ENCODE measurements at places on chromosomes 1 and 21.

DNA sequence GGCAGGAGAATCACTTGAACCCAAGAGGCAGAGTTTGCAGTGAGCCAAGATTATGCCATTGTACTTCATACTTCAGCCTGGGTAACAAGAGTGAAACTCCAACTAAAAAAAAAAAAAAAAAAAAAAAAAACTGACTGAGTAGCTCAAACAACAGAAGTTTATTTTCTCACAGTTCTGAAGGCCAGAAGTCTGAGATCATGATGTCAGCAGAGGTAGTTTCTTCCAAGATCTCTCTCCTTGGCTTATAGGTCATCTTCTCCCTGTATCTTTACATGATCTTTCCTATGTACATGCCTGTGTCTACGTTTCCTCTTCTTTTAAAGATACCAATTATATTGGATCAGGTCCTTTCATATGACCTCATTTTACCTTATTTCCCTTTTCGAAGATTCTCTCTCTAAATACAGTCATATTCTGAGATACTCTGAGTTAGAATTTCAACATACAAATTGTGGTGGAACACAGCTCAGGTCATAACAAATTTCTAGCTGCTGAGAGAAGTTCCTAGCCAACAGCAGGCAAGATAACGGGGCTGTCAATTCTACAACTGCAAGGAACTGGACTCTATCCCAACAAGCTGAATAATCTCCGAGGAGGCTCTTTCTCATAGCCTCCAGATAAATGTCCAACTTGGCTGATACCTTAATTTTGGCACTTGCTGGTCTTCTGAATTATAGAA lies 187.7 kb upstream of the ADAMTS5 start:
- no peak for DNase-seq

DNA sequence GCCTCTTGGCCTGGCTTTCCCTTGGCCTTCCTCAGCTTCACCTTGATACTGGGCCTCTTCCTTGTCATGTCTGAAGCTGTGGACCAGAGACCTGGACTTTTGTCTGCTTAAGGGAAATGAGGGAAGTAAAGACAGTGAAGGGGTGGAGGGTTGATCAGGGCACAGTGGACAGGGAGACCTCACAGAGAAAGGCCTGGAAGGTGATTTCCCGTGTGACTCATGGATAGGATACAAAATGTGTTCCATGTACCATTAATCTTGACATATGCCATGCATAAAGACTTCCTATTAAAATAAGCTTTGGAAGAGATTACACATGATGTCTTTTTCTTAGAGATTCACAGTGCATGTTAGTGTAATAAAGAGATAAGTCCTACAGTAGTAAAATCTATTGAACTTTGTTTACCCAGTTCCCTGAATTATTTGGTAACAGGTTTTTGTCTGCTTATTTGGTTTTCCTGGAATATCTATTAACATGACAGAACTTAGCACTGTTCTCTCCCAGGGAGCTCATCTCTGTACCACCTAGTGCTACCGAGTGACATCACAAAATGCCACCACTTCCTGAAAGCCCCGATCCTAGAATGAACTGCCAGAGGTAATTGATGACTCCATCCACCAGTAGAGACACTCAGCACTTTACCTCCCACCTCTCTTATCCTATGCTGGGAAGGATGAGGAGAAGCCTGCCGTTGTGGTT lies 22.2 kb downstream of the UBE2T start:
- DNase-seq, result no peak

DNA sequence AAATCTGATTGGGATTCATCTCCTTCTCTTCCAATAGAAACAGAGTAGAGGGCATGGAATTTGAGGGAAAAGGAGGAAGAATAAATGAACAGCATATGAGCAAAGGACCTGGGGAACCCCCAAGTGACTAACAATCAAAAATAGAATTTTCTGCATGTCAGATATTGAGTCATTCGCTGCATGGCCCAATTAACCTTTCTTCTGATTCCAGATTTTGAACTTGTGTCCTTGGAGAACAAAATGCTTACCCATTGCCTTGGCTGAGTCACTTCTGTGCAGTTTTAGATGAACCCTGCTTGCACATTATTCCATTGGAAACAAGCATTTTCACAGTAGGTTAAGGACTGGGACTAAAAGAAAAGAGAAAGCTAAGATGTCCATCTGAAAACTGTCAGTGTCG lies 390.5 kb downstream of the ST6GALNAC3 start:
- peak; percentile 40 for DNase-seq

DNA sequence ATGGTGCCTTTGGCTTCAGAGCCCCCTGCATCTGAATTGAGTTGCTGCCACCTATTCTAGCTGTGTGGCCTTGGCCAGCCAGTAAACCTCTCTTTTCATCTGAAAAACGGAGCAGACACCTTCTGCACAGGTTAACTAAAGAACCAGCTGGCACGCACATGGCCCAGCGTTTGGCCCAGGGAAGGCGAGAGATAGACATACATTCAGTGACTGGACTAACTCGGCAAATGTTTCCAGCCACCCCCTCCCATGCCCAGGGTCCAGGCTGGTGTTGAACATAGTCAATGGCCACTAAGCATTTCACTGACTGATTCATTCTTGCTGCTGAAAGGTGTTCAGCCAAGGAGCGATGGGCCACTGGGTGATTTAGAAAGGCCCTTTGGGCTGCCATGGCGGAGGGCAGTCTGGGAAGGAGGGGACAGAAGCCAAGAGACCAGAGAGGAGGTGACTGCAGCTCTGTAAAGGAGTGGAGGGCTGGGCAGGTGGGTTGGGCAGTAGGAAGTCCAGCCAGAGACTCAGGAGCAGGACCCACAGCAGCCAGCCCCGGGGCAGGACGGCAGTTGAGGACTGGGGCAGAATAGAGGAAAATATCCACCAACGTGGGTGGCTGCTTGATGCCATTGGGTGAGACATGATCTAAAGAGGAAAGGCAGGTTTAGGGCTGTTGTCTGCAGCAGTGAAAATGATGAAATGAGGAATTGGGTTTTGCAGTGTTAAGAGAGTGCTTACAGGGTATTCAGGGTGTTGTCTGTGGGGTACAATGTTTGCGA lies 184.3 kb downstream of the HIVEP3 start:
- no peak for DNase-seq

- no peak for DNase-seq
These were observed 94.3 kb downstream of the KCNJ6 start for GRCh38 chr21:37821786-37822450.

DNA sequence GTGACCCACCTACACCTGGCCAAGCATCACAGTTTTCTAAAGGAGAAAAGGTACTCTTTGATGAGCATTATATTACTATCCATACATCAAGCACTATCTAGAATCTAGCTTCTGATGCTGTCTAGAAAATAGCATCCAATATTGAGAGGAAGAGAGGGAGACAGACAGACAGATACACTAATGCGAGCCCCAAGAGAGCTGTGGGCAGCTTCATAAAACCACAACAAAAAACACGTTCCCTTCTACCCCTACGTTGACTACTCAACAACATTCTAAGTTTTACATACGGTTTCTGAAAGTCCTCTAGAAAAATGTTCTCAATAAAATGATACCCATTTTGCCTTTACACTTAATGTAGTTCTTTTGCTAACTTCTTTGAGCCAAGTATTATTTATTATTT lies 221.8 kb downstream of the SLC45A1 start:
- no peak for DNase-seq

GRCh38 chr1:85128316-85128715 lies 72.5 kb downstream of the SYDE2 start:
- peak; percentile 72 for DNase-seq

DNA sequence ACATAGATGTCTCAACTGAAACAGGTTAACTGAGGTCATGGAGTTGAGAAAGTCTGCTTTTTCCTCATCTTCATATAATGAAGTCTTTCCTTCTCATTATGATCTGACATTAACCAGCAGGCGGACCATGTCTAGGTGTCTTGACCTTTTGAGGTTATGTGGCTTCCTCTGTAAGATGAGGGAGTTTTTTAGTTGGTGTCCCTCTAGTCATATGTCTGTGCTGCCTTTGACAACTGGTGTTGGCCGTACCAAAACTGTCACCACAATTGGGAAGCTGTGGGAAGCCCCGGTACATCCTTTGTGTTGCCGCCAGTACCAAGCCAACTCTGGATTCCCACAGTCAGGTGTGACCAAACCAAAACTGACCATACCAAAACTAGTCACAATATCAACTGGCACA lies 105.1 kb downstream of the PBX1 start:
- DNase-seq, result no peak

DNA sequence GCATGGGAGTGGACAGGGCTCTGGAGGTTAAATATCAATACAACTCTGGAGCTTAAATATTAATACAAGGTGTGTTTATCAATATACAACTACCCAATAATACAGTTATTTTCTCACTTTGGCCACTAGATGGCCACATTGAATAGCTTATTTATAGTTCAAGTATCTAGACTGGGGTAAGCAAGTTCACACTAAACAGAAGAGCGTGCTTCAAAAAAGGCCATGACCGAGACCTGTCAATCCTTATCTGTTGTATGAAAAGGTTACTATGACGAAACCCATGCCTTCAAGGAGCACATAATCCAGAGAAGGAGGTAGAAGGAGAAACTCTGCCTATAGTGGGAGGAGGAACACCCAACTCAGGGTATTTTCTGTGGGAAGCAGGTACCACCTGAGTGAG lies 29.1 kb downstream of the CHML start:
- peak; percentile 57 for DNase-seq

Measured in stromal cell of bone marrow (primary cell).